NCI-H1694 treated with DMSO at 0.1 percent for 48 hours (cell line): ENCODE measurements at places on chromosomes 2 and 18.
A peak's percentile ranks its signal among the peaks of the same experiment; 100 is the strongest.

GRCh38 chr2:127516041-127516762, 10.1 kb downstream of the IWS1 start:
- DNase-seq = no peak

- DNase-seq = peak; percentile 17
These were observed 194.1 kb downstream of the SS18 start for GRCh38 chr18:25896178-25896780.

DNA sequence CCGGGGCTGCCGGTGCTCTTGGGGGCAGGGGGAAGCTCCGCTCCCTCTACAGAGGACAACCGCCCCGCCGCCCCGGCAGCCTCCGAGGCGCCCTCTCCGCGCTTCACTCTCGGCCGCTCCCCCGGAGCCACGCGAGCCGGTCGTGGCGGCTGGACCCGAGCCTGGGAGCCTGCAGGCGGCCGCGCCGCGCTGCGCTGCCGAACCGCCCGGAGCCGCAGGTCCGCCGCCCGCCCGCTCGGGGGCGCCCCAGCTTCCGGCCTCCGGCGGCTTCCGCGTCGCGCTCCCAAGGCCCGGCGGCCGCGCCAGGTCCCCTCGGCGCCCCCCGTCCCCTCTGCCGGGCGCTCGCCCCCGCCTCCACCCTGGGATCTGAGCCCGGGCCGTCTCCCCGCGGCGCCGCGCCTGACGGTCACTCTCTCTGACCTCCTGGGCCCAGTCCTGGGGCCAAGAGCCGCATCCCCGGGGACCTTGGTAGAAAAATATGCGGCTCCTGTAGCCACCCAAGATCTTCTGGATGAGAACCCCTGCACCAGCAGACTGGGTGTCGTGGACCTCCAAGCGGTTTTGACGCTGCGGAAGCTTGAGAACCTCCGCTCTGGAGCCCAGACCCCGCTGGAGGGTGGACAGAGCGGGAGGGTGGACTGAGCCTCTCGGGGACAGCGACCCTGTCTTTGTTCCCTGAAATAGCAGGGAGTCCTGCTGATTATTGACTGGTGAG, 44.3 kb downstream of the SERTAD2 start:
- DNase-seq = no peak

DNA sequence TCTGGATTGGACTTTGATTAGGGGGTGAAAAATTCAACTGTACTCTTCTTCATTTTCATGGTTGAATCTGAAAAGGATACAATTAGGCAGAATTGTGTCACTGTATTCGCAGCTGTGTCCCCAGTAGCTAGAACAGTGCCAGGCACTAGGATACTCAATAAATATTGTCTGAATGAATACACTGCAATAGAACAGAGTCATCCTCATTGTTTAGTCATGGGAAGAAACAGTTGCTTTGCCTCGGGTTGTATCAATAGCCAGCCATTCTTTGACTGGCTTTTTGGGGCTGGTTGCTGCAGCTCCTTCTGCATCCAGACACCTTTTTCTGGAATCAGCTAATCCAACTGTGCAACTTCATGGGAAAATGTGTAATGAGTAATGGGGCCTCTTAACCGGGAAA, 18.1 kb upstream of the DYNC1I2 start:
- DNase-seq = no peak

DNA sequence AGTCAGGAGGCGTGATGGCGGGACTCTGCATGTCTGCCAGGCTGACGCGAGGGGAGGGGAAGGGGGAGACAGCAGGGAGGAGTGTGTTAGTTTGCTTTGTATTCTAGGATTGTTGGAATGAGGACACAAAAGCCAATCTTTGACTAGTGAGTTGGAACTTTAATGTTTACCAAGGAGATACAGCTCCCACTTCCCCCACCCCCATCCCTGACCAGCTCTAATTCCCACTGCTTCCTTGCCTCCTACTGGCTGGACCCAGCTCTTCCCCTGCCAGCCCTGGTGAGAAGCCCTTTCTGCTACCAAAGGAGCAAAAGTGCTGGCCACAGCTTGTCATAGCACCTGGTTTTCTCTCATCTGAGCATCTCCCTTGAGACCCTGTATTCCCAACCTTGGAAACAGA, 84.5 kb downstream of the CELF4 start:
- DNase-seq = no peak
